ENCODE measurements at places on chromosomes 16 and 17.

DNA sequence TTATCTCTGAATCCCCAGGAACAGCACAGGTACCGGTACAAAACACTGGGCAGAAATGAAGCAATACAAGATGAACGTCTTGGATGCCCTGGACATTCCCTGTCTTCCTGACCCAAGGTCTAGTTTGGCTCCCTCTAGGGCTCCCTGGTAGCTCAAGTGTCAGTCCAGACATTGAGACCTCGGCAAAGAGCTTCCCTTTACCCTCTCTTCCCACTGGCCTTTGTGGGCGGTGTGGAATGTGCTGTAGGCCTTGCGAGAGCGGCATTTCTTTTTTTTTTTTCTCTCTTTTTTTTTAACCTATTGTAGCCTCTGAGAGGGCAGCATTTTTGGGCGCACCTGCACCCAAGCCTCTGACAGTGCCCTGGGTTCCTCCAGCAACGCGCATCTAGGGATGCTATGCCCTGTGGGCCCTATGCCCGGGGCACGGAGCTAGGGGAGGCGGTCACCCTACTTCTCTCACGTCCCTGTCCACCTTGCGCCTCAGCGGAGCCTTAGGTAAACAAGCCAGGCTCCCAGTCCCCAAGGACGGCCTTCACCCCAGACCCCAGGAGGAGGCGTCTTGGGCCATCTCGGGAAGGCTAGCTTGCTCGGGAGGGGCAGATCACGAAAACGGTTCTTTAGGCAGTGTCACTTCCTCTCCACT is 1.2 kb upstream of the NFATC3 start:
- DNase-seq: no peak

- peak; percentile 34 for DNase-seq
Measured at GRCh38 chr16:22386976-22387375, 12.6 kb upstream of the CDR2 start.

GRCh38 chr17:1486802-1487695 is 5.4 kb downstream of the MYO1C start:
- DNase-seq: peak; percentile 35

GRCh38 chr17:32355649-32356377 is 5.9 kb downstream of the ZNF207 start:
- no peak for DNase-seq

DNA sequence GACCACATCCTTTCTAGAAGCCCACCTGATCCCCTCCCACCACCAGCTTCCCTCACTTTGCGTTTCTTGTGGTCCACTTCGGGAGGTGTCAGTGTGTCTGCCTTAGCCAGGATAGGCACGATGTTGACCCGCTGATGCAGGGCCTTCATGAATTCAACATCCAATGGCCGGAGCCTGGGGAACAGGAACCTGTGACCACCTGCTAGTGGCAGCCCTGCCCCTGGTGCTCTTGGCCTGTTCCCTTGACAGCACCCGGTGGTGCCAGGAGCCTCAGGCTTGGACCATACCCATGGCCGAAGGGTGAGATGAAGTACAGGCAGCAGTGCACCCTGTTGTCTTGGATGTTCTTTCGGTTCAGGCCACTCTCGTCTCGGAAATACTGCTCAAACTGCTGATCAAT is 7.2 kb upstream of the MTMR4 start:
- no peak for DNase-seq

GRCh38 chr16:29743475-29743826 is 2.3 kb downstream of the C16orf54 start:
- DNase-seq: no peak

GRCh38 chr17:79401704-79402674 is 208.9 kb downstream of the RBFOX3 start:
- DNase-seq: no peak

DNA sequence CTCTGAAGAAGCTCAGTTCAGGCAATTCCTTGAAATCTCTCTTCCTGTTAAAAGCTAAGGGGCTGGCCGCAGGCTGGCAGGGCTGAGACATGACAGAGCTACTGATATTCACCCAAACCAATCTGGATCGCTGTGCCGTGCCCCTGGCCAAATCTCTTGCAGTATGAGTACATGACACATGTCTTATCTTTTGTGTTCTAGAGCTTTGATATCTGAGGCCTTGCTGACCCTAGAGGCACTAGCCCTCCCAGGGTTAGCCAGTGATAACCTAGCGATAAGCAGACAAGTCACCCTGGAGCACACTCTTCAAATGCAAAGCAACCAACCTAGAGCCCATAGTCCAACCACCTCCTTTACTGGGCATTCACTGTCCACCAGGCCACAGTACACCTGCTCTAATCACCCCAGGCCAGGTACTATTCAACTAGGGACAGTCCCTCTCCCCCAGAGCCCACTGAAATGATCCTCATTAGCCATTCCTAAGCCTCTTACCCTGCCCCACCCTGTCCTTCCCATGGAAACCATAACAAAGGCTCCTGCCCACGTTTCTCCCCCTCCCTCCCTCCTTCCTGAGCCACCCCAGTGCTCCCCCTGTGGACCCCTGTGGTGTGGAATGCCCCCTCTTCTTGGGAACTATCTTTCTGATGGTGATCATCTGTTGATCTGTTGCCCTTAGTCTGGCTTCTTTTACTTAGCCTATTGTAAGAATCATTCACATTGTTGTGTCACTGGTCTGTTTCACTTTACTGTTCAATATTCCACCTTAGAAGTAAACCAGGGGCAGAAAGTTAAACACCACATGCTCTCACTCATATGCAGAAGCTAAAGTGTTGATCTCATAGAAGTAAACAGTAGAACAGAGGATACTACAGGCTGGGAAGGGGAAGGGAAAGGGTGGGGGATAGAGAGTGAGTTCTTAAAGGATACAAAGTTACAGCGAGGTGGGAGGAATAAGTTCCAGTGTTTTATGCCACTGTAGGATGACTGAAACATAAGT is 52.5 kb downstream of the TEKT5 start:
- DNase-seq: no peak

DNA sequence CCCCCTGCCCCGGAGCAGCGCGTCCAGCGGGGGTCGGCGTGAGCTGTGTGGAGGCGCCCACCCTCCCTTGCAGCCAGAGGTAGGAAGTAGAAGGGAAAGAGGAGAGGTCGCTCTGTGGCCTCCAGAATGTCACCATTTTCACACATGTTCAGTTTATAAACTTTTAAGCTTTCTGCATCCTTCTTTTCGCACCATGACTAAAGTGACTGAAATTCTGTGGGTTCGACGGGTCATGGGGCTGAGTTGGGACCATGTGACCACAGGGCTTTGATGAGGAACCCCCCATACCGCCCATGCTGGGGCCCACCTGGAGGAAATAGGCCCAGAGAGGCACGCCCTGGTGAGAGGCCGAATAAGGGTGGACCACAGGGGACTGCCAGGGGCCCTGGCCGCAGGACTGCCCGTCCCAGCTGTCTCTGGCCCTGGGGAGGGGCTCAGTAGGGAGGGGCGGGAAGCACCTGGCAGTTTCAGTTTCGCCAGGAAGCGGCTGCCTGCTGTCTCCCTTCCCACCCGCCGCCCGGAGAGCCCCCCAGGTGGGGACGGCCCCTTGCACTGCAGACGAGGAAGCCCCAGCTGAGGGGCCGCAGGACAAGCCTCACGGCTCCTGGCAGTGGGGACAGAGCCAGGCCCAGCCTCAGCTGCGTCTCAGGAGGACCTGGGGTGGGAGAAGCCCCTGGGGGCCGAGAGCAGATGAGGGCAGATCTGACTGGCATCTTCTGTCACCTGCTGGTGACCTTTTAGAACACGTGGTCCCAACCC is 9.0 kb downstream of the CBFA2T3 start:
- no peak for DNase-seq

- DNase-seq: no peak
Measured at GRCh38 chr17:5694551-5694950, 110.2 kb upstream of the NLRP1 start.

DNA sequence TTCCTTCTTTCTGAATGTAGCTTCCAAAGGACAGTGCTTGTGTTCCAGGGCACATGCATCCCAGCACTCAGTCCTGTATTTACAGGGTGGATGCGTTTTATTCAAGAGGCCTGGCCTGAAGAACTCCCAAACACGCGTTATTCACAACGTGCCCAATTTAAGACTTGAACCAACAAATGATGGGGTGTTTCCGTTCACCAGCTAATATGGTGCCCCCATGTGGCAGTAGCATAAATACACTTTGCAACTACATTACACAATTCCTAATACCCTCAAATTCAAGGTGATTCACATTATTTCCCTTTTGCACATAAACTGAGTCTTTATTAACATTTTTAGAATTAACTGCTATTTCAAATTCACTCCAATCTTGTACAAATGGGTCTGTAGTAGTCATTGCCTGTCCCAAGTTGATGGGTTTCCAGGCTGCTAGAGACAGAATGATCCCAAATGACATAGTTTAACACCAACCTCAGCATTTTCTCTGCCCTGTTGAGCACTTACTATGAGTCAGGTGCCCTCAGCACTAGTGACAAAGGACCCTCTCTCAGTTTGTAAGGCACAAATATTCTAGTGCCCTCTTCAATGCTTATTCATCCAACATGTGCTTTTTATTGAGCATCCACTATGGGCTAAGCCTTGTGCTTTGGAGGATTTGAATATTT is 26.9 kb downstream of the HSD17B2 start:
- DNase-seq: no peak

DNA sequence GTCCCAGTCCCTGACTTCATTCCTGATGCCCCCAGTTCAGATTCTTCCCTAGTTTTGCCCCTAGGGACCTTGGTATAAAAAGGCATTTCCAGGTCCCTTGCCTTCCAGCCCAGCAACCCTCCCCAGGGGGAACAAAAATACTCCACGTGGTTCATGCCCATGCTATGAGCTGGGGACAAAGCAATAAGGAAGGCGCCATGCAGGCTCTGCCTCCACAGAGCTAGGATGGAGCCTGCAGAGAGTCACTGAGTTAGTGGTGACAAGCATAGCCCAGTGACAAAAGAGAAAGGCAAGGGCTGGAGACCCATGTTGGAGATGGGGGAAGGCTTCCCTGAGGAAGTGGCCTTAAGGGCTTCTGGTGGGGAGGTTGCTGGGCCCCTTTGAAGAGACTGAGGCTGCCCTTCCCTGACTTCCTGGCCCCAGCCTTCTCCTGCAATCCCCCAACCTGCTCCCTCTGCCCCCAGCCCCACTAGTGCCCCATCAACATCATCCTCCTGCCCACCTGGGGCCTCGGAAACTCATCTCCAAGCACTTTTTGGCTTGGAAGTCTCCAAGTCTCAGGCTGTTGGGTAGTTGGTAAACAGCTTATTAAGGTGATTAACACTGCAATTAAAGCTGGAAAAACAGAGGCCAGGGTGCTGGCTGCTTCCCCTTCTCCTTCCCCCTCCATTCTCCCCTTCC is 9.6 kb downstream of the DLX3 start:
- no peak for DNase-seq

- no peak for DNase-seq
Measured at GRCh38 chr16:79554912-79555311, 45.6 kb downstream of the MAF start.

GRCh38 chr17:50280068-50280467 is 5.8 kb downstream of the TMEM92 start:
- DNase-seq: peak; percentile 20

DNA sequence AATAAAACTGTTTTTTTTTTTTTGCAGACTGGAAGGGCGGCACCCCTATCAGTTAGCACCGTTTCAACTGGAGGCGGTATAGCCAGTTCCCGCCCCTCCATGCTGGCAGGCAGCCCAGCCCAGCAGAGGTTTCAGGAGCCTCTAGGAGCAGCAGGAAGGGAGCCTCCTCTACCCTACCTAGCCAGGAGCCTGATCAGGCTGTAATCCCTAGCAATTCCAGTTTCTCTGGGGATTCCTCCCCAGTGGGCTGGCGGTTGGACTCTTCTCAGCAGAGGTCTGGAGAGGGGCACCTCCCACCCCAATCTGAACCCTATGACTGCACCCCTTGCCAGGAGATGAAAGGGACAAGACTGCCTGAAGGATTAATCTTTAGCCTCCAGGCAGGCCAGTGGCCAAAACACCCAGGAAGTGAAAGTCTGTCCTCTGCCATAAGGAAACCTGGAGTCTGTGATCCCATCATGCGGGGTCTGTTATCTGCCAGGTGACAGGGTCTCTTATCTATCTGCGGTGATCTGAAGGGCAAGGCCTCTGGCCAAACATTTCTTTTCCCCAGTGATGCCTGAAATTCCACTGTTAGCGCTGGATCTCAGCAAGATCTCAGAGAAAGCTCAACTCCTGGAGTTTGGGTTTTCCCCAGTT is 4.9 kb upstream of the CDH1 start:
- DNase-seq: peak; percentile 77

GRCh38 chr16:81551151-81551808 is 106.7 kb downstream of the CMIP start:
- DNase-seq: no peak

- DNase-seq: peak; percentile 19
Measured at GRCh38 chr16:49183911-49184310, 97.7 kb downstream of the CBLN1 start.

GRCh38 chr17:49928837-49929475 is 40.0 kb upstream of the DLX4 start:
- peak; percentile 26 for DNase-seq

DNA sequence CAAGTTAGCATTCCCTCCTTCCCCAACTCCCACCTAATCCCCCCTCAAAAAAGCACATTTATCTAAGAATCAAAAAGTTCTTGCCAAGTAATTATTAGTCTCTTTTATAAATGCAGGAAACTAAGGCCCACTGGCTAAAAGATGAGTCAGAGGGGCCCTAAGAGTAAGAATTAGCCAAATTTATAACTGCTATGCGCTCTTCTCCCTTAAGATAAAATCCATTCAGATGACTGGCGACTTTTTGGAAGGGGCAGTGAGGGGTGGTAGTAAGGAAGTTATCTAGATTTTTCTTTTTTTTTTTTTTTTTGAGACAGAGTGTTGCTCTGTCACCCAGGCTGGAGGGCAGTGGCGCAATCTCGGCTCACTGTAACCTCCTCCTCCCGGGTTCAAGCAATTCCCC is 17.1 kb downstream of the ZNF652 start:
- DNase-seq: no peak

GRCh38 chr17:48543107-48543853 is 1.6 kb downstream of the HOXB2 start:
- no peak for DNase-seq

DNA sequence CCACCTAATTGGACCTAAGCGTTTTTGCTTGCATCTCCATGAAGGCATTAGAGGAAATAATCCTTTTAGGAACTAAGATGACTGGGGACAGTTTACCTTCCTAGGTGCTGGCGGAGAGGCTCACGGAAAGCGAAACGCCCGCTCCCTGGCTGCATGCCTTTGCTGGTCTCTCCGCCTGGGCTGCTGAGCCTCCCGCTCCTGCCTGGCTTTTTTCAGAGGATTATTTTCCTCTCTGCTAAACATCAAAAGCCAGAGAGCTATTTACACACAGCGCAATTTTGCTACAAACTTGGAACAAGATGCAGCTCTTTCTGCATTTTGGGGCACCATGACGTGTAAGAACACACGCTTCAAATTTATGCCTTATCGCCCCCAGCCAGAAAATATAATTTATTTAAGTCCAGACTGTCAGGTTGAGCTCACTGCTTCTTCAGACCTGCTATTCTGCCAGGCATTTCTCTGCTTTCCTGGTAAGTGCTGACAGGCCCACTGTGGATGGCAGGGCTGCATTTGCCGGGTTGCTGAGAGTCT is 124.4 kb downstream of the SPACA3 start:
- DNase-seq: no peak

- DNase-seq: no peak
Measured at GRCh38 chr17:7886227-7887037, 2.2 kb upstream of the CHD3 start.
